ENCODE measurements at places on chromosomes 5 and 9.

- no peak for DNase-seq
These were observed 6.9 kb downstream of the FNBP1 start for GRCh38 chr9:130036099-130036498.

DNA sequence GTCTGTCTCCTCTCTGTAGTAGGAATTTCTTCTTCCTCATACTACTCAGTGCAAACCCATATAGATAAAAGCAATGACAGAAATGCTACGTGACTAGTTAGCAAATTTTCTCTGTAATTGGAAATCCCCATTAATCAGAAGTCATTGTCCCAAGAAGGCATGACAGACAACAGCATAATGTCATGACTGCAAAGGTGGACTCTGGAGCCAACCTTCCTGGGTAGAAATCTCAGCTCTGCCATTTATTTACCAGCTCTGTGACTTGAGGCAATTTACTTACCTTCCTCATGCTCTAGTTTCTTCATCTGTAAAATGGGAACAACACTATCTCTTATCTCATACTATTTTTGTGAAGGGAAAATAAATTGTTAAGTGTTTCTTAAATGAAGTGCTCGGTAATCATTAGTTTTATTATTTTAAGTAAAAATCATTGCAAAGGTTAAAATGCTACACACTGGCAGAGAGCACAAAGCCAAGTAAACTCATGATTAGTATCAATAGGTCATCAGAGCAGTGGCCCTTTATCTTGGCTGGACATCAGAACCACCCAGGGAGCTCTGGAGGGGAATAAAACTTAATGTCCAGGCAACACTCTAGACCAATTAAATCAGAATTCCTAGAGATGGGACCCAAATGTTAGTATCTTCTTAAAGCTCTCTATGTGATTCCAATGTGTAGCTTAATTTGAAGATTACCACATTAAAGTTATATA, 43.8 kb upstream of the FST start:
- DNase-seq, result no peak

DNA sequence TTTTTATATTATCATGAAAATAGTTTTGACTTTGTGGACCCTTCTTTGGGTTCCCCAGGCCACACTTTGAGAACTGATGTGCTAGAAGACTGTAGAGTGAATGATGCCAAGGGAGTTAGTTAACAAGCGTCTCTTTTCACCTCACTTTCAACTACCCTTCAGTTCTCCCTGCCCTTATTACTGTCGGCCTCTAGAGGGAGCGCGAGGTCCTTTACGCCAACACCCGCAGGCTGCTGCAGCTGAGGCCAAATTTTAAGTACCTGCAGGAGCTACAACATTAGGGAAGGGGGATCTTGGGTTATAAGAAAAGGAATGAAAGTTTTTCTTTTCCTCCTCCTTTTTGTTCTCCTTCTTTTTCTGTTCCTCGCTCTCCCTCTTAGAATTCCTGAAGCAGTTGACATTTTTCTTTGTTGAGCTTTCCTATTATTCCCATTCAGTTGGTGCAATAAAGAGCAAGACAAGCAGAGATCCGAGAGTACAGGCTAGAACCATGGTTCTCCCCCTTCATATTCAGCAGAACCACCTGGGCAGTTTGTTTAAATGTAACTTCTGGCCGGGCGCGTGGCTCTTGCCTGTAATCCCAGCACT, 84.0 kb downstream of the ZFAND5 start:
- peak; percentile 61 for DNase-seq

DNA sequence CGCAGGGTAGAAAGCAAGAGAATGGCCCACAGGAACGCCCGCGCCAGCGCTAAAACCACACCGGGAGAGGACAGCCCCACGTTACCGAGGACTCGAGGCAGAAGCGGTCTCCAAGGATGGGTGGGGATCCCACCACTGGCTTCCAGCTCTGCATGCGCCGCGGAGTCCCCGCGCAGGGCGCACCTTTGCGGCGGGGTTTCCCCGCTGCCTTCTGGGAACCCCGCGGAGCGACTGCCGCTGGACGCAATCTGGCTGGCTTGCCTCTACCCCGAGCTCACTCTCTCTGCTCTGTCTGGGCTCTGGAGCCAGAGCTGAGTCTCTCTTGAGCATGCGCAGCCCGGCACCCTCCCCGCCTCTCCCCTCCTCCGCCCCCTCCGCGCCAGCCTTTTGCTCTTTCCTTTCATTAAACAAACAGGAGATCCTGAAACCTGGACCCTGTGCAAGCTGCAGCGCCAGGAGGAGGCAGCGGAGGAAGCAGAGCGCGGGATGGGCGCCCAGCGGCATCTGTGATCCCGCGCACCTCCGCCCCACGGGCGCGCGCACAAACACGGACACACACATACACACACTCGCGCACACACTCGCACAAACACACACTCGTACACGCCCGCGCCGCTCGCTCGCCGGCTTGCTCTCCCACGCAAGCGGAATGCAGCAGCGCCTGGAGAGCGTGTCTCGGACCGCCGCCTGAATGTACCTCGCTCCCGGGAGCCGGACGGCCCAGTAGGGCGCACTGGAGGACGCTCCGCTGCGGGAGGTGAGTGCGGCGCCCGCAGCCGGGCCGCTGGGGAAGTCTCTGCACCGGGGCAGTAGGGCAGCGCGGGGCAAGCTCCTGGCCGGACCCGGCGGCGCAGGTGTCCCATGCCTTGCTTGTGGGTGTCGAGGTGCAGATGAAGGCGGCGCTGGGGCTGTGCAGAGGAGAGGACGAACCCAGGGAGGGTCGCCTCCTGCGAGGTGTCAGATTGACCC, at the start of gene PLPPR1:
Gene PLPPR1 (plus strand): TSS at position 382 of the 969 bp plus-strand sequence.
- no peak for DNase-seq

- DNase-seq, result no peak
These were observed 14.6 kb downstream of the HINT1 start for GRCh38 chr5:131150408-131150807.
